ENCODE measurements at places on chromosomes 6 and 20.

GRCh38 chr20:63114693-63115311, 101.1 kb downstream of the YTHDF1 start:
- DNase-seq, result no peak

GRCh38 chr6:112443179-112444065, 96.3 kb downstream of the RFPL4B start:
- no peak for DNase-seq

DNA sequence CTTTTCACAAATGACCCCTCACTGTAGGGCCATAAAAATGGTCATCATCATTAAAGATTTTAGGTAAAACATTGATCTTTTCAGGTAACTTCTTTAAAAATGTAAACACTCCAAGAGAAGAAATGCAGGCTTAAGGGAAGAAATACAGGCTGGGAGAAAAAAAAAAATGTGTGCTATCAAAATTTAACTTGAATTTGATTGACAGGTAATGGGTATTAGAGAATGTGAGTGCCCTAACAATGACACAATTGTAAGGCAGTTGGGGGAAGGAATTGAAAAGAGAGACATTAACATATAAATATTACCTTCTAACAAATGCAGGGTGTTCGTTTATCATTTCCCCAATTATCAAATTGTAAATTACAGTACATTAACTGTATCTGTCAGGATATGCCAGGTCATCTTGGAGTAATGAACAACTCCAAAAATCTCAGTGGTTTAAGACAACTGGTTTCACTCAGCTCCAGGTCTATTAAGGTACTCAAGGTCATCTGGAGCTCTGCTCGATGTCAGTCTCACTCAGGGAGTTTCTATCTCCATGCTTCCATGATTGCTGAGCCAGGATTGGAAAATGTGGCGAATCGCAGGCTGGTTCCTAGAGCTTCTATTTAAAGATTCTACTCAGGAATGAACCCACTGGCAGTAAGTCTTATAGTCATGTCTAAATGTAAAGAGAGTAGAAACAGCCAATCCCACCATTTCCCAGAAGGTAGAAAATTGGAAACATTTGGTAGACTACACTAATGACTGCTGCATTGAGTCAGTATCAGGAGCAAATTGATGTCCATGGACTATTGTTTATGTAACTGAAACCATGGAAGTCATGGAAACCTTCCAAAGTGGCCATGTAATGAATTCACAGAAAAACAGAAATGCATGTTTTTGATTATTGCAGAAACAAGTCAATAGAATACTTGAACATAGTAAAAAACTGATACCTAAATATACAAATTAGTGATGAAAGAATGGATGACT, 55.6 kb downstream of the FRK start:
- no peak for DNase-seq

DNA sequence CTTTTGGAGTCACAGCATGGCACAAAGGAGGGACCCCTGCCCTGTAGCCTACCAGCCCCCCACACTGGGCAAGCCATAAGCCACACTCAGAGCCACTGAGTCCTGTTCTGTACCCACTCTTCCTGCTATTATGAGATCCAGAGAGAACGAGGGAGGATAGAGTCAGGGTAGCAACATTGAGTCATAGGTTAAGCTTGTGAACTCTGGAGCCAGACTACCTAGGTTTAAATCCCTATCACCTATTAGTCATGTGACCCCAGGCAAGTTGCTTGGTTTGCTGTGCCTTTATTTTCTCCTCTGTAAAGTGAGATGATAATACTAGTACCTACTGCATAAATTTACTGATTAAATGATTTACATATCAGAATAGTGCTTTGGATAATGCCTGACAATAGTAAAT, 540 bp downstream of the CNBD2 start:
- DNase-seq, result no peak

DNA sequence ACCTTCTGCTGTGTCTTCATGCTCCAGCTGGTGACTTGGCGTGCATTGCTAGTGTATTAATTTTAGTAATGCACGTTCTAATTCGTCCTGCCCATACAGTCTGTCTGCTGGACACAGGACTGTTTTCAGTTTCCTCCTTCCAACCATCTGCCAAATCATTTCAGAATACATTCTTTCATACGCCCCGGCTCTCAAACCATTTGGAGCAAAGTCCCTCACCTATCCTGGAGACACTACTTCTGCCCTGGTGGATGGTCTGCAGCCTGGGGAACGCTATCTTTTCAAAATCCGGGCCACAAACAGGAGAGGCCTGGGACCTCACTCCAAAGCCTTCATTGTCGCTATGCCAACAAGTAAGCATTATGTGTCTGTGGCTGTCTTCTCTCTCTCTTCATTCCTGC, 60.5 kb downstream of the FNDC1 start:
- DNase-seq, result no peak
